Stromal cell of bone marrow (primary cell): ENCODE measurements at places on chromosomes 3 and 15.

- no peak for DNase-seq
Observed at GRCh38 chr3:12982619-12983101, 90.6 kb downstream of the IQSEC1 start.

DNA sequence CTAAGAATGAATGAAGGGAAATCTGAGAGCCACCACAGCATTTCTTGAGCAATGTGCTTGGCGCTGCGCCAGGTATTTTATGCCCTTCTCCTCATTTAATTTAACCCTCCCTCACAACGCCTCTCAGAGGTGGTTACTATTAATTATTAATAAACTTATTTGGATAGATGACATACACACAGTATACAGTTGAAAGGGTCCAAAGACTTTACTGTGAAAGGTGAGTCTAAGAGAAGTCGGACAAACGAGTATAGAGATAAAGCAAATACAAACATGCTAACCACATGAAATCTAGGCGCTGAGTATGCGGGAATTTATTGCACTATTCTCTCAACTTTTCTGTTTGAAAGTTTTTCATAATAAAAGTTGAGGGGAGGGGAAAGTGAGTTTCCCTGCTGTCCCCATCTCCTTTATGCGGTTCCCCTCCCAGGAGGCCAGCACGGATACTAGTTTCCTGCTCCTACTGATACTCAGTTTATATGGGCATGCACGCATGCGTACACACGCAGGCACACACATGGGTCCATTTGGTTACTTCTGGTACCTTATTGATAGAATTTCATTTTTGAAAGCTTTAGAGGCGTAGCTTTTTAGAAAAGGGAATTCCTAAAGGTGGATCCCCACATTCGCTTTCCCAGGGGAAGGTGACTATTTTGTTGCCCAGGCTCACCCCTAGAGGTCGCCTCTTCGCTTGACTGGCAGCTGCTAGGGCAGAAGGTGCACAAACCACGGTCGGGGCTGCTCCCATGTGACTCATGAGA, 28.5 kb upstream of the KCTD6 start:
- DNase-seq, result peak; percentile 76

DNA sequence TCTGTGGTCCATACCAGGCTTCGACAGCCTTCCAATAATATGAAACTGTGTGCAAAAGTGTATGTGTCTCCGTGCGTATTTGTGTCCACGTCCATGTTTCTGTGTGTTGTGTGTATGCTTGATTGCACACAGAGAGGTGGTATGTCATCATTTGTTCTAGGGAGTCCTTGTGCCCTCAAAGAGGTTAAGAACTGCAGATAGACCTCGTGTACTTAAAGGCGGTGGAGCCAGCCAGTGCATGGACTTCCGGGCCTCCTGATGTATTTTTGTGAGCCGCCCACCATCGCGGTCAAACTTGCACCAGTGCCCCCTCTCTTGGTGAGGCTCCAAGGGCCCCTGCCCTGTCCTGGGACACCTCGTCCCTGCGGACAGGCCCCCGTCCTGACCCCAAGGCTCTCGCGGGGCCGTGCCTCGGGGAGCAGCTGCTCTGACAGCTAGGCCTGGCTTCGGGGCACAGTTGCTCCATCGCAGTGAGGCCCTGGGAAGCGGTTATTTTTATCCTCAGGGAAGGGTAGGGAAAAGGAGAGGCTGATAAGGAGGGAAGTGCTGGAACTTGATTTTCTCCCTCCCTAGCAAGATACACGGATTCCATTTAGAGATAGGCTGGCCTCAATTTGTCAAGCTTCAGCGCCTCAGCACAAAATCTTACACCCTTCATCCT, 1.2 kb upstream of the RYK start:
- DNase-seq, result no peak

DNA sequence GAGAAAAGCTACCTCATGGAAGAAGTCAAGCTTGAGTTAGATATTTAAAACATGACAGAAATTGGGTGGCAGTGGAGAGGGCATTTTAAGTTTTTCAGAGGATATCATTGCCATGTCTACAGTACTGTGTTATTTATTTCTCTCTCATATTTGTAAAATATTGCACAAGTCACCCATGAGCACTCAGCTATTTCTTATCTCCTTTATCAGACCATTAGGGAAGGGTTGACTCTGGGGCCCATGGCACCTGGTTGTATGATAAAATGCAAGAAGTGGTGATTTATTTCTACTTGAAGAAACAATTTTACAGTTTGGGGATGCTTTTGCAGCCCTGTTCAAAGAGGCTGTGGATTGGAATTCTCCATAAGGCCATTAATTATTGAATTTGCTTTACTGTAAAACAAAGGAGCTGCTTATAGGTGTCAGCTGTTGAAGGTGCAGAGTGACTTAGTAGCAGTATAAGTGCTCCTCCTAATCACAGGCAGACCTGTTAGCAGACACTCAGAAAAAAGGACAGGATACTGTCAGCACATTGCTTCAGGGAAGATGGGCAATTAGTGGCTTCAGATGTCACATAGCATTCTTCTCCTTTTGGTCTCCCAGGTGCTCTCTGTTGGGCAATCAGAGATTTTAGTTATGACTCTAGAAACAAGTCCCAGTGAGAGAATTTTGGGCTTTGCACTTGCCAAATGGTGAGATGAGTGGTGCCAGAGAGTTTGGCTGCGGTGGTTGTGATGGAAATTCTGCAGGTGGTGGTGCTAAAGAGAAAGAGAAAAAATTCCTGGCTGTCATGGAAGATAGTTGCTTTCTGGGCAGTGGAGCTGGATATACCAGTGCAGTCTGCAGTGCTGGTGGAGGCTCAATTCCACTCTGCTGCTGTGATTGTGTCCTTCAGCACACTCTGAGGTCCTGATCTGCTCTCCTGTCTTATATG, 129.7 kb upstream of the ROPN1 start:
- no peak for DNase-seq

DNA sequence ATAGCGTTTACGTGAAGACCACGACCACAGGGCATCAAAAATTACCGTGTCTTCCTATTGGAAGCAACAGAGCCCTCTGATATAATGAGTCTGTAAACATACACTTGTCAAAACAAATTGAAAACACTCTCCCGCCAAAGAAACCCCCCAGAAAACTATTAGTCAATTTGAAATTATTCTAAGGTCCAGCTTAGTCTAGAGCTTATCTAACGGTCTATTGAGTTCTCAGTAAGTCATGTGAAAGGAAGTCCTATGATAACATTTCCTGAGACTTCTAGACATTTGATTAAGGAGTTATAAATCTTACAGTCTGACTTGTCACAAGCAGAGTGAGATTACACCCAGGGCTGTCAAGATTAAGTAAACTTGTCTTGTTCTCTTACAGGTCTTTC, 356.3 kb downstream of the FOXP1 start:
- no peak for DNase-seq

- DNase-seq, result no peak
Observed at GRCh38 chr3:193507566-193507965, 47.1 kb downstream of the ATP13A4 start.

- no peak for DNase-seq
Observed at GRCh38 chr3:177229791-177230190, 32.5 kb upstream of the TBL1XR1 start.

GRCh38 chr15:52148403-52148802, 35.8 kb upstream of the BCL2L10 start:
- no peak for DNase-seq

DNA sequence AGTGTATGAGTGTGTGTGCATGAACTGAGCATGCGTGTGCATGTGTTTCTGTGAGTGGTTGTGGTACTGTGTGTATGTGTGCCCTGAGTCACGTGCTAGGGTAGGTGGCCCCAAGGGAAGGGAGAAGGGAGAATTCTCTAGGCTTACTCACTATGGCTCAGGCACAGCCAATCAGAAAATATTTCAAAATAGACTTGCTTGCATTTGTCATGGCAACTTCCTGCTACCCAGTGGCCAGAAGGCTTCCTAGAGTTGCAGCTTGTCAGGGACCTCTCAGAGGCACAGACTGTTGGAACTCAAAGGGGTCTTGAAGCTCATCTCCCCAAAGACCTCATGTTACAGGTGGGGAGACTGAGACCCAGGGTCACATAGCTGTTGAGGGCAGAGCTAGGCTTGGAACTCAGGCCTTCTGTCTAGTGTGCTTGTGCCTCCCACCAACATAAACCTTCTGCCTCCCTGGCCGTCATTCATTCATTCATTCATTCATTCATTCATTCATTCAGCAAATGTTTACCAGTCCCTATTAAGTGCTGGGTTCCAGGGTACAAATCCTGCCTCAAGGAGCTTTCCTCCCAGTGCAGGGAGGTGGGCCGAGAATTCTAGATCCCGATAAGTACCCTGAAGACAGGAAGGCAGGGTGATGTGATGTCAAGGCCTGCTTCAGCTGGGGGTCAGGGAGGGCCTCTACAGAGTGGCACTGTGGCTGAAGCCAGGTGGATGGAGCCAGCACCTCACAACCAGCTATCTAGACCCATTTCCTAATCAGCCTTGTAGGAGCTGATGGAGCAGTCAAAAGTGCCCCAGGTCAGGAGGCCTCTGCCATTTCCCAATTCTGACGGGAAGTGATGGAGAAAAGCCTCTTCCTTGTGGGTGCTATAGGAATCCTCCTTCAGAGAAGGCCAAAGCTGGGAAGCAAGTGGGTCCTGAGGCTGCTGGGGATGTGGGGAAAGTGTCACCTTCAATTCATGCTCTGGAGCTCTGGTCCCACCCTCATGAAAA, 10.9 kb upstream of the RFT1 start:
- peak; percentile 71 for DNase-seq
